Activated CD4-positive, alpha-beta T cell treated with anti-CD3 and anti-CD28 coated beads for 36 hours (primary cell): ENCODE measurements at places on chromosomes 1 and 21.

GRCh38 chr1:35220976-35221375, 28.0 kb upstream of the SFPQ start:
- peak; percentile 22 for DNase-seq

GRCh38 chr1:82059959-82060358, 259.2 kb downstream of the ADGRL2 start:
- no peak for DNase-seq

DNA sequence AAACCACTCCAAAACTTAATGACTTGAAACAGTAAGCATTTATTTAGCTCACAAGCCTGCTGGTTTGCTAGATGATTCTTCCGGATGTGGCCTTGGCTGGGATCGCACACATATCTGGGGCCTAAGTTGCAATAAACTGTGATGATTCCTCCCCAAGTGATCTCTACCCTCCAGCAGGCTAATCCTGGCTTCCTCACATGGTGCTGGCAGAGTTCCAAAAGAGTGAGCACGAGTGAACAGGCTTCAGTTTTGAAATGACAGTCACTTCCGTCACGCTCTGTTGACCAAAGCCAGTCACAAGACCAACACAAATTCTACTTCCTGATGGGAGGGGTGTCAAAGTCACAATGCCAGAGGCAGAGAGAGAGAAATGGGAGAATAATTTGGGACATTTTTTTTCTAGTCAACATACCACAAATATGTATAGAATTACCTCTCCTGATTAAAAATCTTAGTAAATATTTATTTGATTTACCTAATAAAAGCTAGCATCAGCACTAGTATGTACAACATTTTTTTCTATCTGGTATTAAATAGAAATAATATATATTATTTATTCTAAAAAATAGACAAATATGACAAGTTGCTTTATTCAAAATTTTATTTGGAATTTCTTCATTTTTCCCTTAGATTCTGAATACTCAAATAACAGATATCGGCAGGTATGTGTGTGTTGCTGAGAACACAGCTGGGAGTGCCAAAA, 292.7 kb downstream of the TPR start:
- peak; percentile 33 for DNase-seq

- DNase-seq, result no peak
Measured at GRCh38 chr1:41671116-41671755, 186.8 kb upstream of the EDN2 start.

DNA sequence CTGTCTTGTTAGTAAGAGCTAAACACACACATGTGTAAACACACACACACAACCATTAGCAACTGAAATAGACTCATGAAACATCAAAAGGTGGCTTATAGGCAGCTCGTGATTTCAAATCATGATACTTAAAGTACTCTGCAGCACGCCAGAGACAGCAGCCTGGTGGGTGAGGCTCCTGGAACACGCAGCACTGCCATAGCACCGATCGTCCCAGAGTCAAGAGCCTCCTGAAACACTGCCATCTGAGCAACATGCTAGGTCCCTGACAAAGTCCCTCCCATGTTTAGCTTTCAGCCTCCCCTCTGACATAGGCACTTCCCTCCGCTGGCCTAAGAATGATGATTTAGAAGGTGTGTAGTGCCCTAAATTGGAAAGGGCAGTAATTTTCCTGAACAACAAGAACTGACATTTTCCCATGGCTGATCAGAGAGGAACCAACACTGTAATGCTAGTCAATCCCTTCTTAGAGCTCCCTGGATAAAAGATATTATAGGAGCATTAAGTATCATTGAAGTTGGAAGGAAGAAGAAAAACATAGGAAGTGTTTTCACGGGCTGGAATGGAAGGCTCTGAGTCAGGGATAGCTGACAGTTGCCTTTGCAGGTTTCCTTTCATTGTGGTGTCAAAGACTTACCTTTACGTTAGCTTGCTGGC, 14.1 kb upstream of the DPT start:
- DNase-seq, result no peak

- peak; percentile 46 for DNase-seq
Measured at GRCh38 chr21:44854391-44854663, 19.2 kb downstream of the PTTG1IP start.

DNA sequence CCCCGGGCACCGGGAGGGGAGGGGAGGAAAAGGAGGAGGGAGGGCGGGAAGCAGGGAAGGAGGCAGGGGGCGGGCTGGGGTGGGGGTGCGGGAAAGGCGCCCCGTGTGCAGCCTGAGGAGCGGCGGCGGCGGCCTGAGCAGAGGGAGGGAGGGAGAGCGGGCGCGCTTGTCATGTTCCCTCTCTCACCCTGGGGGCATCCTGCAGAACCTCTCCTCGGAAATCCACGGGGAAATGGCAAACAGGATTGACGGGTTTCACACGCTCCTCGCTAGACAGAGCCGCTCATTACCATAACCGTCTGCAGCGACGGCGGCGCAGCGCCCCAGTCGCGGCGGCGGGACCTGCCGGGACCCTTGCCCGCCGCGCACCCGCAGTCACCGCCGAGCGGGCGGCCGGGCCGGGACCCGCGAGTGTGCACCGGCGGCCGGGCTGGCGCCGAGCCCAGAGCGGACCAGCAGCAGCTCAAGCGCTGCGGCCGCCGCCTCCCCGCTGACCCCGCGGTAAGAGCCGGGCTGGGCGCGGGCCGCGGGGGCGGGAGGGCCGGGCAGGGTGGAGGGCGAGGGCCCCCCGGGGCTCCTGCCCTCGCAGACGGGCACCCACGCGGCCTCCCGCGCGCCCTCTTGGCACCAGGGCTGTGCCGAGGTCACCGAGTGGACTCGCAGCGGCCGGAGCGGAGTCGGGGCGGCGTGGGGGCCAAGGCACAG, at the start of gene SERTAD4:
Gene SERTAD4 (plus strand): TSS at position 286 of the 705 bp plus-strand sequence. CDS start 5,165 bp downstream, outside the sequence.
- DNase-seq, result peak; percentile 11

GRCh38 chr1:87224201-87224600, 104.5 kb upstream of the LMO4 start:
- DNase-seq, result peak; percentile 6

- DNase-seq, result no peak
Measured at GRCh38 chr1:170734412-170735175, 70.7 kb downstream of the PRRX1 start.

- no peak for DNase-seq
Measured at GRCh38 chr1:17099616-17100340, 19.5 kb downstream of the PADI2 start.

DNA sequence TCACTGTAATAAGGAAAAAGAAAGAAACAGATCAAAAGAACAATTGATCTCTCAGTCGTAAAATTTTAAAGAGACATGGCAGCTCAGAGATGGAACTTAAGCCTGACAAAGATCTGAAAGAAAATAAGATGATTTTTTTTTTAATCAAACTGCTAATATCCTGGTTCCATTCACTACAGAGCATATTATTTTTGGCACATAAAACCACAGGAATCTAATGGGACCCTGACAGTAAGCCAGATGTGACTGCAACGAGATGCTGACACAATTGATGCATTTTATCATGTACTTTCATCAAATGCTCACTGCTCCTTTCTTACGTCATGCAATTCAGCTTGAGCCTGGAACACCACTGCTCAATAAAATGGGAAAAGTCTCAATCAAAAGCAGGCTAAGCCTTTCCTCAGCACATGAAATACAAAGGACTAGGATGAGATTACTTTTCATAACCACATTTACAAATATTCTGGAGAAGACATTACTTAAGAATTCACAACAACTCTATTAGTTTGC, 16.6 kb downstream of the GPATCH2 start:
- no peak for DNase-seq

GRCh38 chr1:33327587-33328325, 6.9 kb upstream of the A3GALT2 start:
- no peak for DNase-seq

DNA sequence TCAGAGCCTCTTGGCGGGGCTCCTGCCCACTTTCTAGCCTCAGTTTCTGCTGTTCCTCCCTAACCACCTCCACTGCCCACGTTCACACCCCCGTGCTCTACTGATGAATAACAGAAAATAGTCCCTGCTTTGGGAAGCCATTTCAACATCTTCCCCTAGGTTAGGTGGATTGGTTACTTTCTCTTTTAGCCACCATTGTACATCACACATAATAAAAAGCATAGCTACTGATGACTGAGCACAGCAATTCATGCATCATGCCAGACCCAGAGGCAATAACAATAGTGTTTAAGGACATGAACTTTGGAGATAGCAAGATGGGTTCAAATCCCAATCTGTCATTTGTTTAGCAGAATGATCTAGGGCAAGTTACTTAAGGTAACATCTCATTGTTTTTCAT, 74.6 kb downstream of the COLGALT2 start:
- DNase-seq, result no peak

DNA sequence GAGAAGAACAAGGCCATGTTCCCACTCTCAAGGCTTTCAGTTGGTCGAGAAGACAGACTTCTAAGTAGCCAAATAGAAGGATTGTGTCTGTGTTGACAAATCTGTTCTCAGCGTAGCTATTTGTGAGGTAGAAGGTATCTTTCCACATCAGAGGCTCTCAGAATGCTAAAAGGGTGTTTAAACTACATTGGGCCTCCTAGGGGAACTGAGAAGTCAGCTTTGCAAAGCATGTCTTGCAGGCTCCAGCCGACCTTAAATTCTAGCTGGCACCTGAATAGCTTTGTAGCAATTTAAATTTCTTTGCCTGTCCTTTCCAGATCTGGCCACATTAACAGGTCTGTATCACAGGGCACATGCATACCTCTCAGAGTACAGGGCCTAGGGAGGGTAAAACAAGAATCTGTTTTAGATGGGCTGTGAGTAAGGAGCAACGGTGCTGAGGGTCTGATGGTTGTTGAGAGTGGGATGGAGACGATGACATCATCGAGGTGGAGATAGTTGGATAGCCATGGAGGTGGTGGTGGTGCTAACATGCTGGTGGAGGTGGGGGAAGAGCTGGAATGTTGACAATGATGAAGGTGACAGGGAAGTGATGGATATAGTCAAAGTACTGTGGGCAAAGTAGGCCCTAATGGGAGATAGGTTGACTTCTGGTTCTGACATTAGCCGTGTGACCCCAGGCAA, 17.0 kb upstream of the DMBX1 start:
- DNase-seq, result no peak

DNA sequence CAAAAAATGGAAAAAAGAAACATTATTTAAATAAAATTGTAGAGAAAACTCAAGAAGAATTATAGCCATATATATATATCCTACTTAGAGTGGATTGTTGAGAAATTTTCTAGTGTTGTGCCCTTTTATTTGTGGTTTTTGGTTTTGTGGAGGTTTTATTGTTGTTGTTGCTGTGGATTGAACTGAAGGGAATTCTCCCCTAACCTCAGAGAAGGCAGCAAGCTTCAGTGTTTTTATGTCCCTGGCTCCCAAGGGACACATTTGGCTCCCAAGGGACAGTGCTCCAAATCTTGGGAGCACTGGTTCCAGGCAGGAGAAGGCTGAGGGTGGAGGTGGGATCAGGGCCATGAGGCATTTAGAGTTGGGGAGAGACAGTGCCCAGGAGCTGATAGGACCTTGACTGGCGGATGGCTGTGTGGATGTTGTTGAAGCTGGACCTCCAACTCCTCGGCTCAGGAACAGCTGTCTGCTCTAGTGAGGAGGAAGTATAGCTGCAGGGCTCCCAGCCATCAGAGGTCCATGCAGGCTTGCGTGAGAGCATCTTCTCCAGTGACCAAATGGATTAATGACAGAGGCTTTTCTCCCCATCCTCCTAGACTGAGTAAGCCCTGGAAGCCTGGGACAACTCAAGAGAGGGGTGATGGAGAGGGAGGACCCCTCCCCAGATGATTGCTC, 100.5 kb downstream of the TEX35 start:
- no peak for DNase-seq

DNA sequence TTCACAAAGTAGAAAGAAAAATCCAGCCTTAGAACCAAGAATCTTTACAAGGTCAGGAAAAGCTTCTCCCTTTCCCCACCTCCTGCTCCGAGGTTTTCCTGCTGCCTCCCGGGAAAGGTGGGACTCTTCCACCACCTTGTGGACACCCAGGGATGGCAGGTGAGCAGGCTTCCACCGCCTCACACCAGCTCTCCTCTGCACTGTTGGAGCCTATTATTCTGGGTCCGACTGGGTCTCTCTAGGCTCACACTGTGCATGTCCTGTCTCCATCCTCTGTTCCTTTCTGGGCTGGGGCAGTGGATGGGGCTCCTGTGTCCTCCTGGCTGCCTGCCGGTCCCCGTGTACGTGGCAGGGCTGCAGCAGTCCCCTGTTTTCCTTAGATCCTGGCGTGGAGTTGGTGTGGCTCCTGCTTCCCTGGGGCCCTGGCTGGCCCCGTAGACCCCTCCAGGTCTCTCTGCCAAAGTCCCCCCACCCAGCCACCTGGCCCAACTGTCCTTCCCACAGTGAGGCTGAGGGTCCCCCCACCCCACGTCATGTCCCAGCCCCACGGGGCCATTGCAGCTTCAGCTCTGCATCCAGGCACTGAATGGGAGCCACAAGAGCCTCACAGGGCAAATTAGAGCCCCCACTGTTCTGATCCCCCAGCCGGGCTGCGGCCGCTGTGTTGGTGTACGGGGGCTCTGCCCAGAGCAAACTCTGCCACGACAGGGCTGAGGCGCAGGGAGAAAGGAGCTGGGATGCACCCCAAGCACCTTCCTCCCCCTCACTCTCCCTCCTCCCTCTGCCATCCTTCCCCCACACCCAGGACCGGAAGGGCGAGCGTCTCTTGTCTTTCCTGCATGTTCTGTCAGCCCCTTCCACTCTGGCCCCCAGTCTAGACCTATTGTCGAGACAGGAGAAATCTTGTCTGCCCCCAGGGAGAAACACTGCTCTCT, 3.3 kb upstream of the SLC45A1 start:
- DNase-seq, result peak; percentile 73

GRCh38 chr21:41478319-41479177, 29.4 kb downstream of the TMPRSS2 start:
- DNase-seq, result no peak

- no peak for DNase-seq
Measured at GRCh38 chr1:224629965-224630364, 13.8 kb downstream of the CNIH3 start.
